Stimulated activated CD4-positive, alpha-beta T cell treated with anti-CD3 and anti-CD28 coated beads, Interleukin-2, amount 100 ng/mL, for 4 hours (primary cell): ENCODE measurements at places on chromosomes 1 and 21.

- DNase-seq, result peak; percentile 53
These were observed at the start of gene ZYG11A for GRCh38 chr1:52842643-52843310. Gene ZYG11A (plus strand): TSS chr1:52842760. CDS start chr1:52842884, 124 bp downstream.

DNA sequence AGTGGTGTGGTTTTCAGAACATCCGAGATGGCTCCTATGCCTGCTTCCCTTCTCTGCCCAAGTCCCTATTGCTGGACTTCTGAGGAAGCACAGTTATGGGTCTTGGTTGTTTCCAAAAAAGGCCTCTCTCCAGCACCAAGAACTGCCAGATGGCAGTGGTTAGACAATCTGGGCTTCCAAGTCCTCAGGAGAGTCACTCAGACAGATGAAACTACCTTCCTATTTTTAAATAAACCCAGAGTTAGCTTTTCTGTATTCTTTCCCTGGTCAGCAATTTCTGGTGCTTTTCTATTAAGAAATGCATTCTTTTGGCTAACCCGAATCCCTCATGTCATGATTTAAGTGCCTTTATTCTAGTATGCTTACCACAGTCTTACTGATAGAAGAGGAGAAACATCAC lies 245.9 kb downstream of the PRDM2 start:
- no peak for DNase-seq

- DNase-seq, result no peak
These were observed 42.1 kb downstream of the PARP1 start for GRCh38 chr1:226365831-226366231.

DNA sequence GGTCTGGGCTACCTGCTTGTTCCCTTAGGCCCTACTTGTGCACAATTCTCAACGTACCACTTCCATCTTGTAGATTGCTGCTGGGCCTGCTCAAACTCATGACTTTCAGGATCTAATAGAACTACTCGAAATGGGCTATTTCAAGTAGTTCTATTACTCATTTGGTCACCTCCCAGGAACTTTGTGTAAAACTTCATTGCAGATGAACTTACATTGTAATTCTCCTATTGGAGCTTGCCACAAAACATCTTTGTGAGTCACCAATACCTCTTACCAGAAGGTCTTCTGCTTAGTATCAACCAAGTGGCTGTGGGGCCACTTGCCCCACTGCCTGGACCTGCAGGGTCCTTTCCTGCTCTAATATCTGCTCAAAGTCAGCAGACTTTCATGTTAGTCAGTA lies 10.7 kb upstream of the MYOCOS start:
- no peak for DNase-seq

DNA sequence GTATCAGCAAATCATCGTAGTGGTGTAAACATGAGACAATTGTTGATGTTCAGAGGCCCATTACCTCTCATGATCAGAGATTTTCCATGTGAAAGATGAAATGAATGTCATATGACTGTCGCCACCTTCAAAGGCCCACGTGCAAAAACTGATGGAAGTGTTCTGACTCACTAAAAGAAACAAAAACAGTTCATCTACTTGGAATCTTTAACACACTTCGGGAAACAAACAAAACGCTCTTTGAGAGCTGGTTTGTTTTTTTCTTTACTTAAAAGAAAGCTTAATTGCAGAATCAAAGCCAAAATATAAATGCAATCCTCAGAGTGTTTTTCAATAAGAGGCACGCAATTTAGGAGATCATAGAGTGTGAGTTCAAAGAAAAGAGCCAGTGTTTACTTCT lies 100.8 kb downstream of the PLPPR4 start:
- DNase-seq, result no peak

DNA sequence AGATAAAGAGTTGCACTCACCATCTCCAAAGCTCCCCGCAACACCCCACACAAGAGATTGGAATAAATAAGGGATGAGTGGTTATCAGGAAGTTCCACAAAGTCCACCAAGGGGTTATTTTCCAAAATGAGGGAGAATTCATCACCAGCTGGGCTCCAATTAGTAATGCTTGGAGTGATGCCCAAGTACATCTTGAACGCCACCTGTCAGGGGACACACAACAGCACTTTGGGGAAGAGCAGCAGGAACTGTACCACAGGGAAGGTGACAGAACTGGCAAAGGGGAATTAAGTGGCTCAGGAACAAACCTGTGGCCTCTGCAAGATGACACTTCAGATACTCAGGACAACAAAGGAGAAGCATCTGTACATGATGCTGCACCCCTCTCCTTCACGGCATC lies 11.5 kb downstream of the TRAPPC3 start:
- DNase-seq, result no peak

- DNase-seq, result no peak
These were observed 17.0 kb downstream of the DMBX1 start for GRCh38 chr1:46506470-46507219.

- DNase-seq, result peak; percentile 11
These were observed 9.7 kb downstream of the SMYD3 start for GRCh38 chr1:246497331-246497915.

- no peak for DNase-seq
These were observed 156.0 kb upstream of the RAB4A start for GRCh38 chr1:229114850-229115365.

- DNase-seq, result no peak
These were observed at the start of gene ADAMTS5 for GRCh38 chr21:26967062-26967913. Gene ADAMTS5 (minus strand): TSS chr21:26967088. CDS start chr21:26966391, 697 bp downstream.

GRCh38 chr21:42755766-42756579 lies 102.6 kb downstream of the PDE9A start:
- DNase-seq, result no peak

DNA sequence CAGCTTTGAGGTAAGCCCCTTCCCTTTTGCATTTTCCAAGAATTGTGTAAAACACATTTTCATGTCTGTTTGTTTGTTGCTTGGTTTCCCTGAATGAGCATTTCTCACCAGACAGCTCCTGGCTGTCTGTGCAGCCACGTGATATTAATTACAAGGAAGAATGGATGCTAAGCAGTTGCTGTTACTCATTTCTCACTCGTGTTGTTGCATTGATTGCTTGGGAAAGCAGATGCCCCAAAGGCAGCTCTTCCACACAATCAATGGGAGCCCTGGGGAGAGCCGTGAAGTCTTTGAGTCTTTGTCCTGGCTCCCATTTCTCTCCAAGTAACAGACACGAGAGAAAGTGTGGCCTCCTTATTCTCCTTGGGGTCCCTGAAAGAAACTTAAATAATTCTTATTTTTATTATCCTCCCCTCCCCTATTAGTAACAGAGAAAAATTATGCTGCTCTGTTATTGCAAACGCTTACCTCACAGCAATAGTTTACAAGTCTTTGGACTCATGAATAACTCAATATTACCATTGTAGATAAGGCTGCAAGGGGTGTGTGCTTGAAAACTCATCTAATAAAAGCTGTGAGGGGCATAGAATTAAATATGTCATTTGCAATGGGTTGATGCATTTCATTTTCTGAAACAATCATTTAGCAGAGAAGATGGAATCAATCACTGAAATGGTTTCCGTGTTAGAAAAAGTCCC lies 127.7 kb upstream of the CAMK1G start:
- no peak for DNase-seq

DNA sequence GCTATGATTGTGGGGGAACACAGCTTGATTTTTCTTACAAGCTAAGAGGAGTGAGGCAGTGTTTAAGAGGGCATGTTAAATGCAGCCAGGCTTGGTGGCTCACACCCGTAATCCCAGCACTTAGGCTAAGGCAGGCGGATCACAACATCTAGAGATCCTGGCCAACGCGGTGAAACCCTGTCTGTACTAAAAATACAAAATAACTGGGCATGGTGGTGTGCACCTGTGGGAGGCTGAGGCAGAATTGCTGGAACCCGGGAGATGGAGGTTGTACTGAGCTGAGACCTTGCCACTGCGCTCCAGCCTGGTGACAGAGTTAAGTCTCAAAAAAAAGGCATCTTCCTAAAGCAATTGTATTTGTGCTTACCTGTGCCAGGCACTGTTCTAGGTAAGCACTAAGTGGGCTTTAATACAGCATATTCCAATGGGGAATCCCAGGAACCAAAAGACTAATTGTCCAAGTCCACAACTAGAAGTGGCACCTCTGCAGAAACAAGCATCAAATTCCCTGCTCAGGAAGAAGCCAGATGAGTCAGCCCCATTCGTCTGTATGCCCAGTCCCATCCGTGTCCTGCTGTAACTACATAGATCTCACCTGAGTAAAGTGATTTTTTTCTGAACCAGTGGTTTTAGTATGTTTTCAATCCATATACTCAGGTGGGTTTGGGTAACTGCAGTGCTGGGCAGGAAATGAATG lies 4.6 kb downstream of the RCC1 start:
- no peak for DNase-seq

DNA sequence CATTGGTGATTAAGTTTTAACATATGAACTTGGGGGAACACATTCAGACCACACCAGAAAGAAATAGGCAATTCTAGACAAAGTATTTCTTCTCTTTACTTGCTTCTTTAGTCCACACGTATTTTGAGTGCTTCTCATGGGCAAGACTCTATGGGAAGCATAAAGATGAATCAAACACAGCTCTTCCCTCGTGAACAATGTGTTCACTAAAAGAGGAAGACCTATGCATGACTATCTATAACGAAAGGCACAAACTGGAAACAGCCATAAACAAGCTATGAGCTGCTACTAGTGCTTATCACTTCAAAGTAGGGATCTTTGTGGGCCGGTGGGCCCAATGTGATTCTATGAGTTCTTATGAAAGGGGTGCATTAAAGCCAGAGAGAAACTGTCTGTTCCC lies 53.0 kb upstream of the PRDX6 start:
- no peak for DNase-seq

- DNase-seq, result no peak
These were observed 31.6 kb downstream of the TEX35 start for GRCh38 chr1:178544531-178544930.

- DNase-seq, result no peak
These were observed 91.4 kb downstream of the MACF1 start for GRCh38 chr1:39295901-39296300.

DNA sequence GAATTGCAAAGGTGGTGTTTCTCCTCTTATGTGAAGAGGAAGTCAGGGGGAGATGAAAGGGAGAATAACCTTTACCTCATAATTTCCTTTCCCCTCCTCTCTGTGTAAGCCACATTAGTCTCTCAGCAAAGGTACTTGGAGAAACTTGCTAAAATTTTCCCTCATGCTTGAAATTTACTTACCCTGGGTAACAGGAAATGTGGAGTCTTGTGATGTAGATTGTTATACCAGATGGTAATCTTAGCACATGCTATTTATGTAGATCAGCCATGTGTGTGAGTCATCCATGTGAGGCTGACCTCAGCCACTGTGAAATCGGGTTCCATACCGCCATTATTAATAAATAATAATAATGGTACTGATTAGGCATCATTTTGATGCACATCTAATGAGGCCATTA lies 128.4 kb downstream of the TGFB2 start:
- DNase-seq, result no peak

GRCh38 chr1:201880928-201881571 lies 7.6 kb upstream of the SHISA4 start:
- no peak for DNase-seq

DNA sequence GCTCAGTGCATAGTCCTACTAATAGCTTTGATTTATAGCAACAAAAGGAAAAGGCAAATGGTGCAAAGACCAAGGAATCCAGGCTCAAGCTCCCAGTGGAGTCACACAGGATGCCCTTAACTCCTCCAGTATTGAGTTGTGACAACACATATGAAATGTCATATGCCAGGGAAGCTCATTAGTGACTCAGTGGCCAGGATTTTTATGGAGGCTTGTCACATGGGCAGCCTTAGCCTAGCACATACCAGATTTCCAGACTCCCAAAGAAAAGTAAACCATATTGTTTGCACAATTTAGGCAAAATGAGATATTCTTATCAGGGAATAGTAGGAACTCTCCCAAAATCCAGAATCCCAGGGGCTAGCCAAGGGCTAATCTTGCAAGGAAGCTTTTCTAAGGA lies 129.2 kb downstream of the MAGI3 start:
- DNase-seq, result no peak

DNA sequence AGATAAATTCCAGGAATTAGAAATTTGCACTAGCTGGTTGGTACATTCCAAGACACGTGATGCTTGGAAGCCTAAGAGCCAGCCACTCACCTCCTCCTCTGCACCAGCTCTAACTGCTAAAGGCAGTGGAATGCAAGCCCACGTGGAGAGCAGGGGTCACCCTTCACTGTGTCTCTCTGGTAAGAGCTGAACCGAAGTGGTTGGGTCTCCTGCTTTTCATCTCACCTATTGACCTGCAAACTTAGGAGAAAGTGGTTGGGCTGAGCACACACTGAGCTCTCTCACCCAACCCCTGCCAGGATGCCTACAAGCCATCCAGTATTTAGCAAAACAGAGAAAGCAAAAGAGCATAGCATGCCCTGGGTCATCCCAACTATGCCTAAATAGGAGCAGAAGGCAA lies 19.3 kb downstream of the HAO2 start:
- no peak for DNase-seq

- no peak for DNase-seq
These were observed 54.9 kb downstream of the ACOT7 start for GRCh38 chr1:6338695-6339094.

GRCh38 chr1:54846301-54846700 lies 40.7 kb downstream of the DHCR24 start:
- no peak for DNase-seq

- DNase-seq, result no peak
These were observed 142.3 kb downstream of the PLXNA2 start for GRCh38 chr1:208101661-208102431.

DNA sequence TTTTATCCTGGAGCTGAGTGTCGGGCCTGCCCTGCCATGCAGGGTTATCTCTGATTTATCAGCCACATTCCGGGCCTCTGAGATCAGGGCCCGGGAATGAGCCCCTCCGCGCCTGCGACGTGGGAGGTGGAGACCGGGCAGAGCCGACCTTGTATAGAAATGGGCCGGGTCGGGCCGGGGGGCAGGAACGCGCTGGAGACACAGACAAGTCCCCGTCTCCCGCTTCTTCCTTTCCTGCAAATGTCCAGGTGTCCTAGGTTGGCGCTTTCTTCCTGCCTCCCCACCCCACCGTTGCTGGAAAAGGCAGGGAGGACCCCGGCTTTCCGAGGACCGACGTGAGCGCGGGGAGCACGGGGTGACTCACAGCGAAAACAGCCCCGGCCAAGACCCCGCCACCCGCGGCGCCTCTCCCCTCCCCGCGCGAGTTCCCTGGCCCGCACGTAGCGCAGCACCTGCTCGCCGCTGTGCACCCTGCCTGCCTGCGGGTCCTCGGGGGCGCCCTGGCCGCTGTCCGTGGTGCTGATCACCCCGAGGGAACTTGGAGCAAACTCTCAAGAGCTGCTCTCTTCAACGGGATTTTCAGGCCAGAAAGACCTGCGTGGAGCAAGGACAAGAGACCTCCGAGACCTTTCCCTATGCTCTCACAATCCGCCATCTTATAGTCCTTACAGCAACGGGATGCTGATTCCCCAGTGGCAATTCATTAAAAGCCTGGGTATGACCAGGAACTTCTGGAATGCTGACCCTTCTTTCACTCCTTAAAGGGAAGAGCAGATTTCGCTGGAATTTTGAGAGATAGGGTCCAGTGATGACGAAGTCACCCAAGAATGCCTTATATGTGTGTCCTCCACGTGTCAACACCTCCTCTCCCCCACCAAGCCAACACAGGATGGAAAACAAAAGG lies 475 bp upstream of the NPPB start:
- DNase-seq, result peak; percentile 33

GRCh38 chr1:154772606-154773506 lies 97.2 kb downstream of the KCNN3 start:
- DNase-seq, result no peak
